ENCODE measurements at places on chromosomes 12 and 14. TPM values are rescaled to one million over a fixed set of nuclear protein-coding genes. Genes with fewer than 3 reads are reported as not detected.

The KRT3 gene
- not detected for total RNA-seq

GRCh38 chr12:11767798-11768197 is 118.3 kb downstream of the ETV6 start:
- H3K27ac ChIP-seq: no peak overlapping the region
- peaks cover 88% of the 10 kb centered on the region for H3K4me1 ChIP-seq
- no peak overlapping the region for H3K4me3 ChIP-seq
- no peak for DNase-seq

The SDR9C7 gene
- total RNA-seq: not detected

The PRR4 gene
- 2.5 TPM for total RNA-seq

GRCh38 chr14:73623504-73624054 is 11.3 kb downstream of the ACOT6 start:
- H3K27me3 ChIP-seq: no peaks in the 10 kb centered on the region
- H3K4me3 ChIP-seq: no peak overlapping the region
- no peaks in the 10 kb centered on the region for H3K36me3 ChIP-seq
- DNase-seq: no peak

DNA sequence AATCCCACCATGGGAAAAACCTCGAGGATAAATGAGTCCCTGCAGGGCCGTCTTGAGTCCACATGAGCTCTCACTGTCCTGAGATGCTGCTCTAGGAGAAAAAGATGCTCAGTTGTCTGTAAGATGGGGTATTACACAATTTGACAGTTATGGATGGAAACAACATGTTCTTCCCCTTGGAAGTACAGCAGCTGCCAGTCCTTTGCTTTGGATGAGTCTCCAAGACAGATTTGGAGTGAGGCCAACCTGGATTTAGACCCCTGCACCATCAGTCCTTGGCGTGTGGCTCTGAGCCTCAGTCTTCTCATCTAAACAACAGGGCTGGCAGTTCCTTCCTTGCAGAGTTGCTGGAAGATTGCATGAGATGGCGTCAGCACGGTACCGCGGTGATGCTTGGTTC is 309.1 kb upstream of the FKBP4 start:
- no peak overlapping the region for H3K27ac ChIP-seq
- H3K4me3 ChIP-seq: no peak overlapping the region
- no peaks in the 10 kb centered on the region for H3K4me1 ChIP-seq
- no peaks in the 10 kb centered on the region for H3K36me3 ChIP-seq
- peaks cover 2% of the 10 kb centered on the region for H3K27me3 ChIP-seq
- DNase-seq: no peak

GRCh38 chr12:50839042-50839441 is 3.7 kb upstream of the TMPRSS12 start:
- H3K27ac ChIP-seq: no peak overlapping the region
- no peak for DNase-seq
- no peaks in the 10 kb centered on the region for H3K4me1 ChIP-seq
- H3K36me3 ChIP-seq: peaks cover 6% of the 10 kb centered on the region
- no peak overlapping the region for H3K4me3 ChIP-seq
- H3K27me3 ChIP-seq: peaks cover 11% of the 10 kb centered on the region

The RNASE1 gene
- not detected for total RNA-seq

The KLRG1 gene
- 3.0 TPM for total RNA-seq

- peaks cover 79% of the 10 kb centered on the region for H3K4me1 ChIP-seq
- peaks cover 49% of the 10 kb centered on the region for H3K36me3 ChIP-seq
- H3K27me3 ChIP-seq: no peaks in the 10 kb centered on the region
- DNase-seq: no peak
- no peak overlapping the region for H3K4me3 ChIP-seq
Observed at GRCh38 chr12:104507672-104508071, 50.9 kb downstream of the CHST11 start.

DNA sequence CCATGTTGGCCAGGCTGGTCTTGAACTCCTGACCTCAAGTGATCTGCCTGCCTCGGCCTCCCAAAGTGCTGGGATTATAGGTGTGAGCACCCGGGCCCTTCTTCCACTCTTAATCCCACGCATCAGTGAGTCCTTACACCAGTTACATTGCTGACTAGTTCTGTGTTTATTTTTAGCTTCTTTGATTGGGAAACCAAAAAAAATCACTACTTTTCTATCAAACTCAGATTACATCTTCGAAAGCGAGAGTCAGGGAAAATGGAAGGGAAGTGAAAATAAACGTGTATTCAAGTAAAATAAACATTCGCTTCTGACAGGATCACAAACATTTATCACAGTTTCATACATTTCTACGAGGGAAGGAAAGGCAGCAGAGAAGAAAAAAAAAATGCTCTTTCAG is 32.2 kb downstream of the FGD6 start:
- H3K36me3 ChIP-seq: no peaks in the 10 kb centered on the region
- DNase-seq: no peak
- no peaks in the 10 kb centered on the region for H3K27me3 ChIP-seq
- H3K27ac ChIP-seq: no peak overlapping the region
- no peaks in the 10 kb centered on the region for H3K4me1 ChIP-seq

Measured in activated CD4-positive, alpha-beta T cell treated with anti-CD3 and anti-CD28 coated beads, Interleukin-2, amount 10 ng/mL, durations not matched to agents 7 days and 5 days (primary cell).